ENCODE measurements at places on chromosomes 7 and 10.

- DNase-seq: no peak
- no peaks in the 10 kb centered on the region for H3K36me3 ChIP-seq
- H3K27me3 ChIP-seq: no peaks in the 10 kb centered on the region
Measured at GRCh38 chr10:118767297-118768040, 12.7 kb upstream of the CACUL1 start.

DNA sequence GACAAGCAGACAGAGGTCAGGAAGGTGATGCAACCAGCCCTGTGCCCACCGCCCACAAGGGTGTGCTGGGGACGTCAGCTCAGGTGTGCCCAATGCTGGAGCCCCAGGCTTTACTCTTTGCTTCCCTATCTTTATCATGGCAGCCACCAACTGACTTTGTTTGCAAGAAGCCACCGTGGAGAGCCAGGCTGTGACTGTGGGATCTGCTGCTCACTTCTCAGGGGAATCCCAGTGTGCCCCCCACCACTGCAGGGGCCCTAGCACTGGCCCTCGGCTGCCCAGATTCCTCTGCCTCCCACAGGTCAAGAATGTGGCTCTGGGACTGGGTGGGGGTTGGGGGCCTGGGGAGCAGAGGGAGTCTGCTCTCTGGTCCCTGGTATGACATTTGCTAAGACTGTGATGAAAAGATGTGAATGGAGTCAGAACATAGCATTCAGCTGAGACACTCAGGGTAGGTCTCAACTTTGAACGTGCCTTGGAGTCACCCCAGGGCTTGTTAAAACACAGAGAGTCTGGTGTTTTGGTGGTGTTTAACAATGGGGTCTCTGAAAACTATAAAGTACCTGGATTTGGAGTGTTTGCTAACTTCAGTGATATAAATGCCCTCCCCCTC is 47.3 kb downstream of the ARHGAP22 start:
- DNase-seq: no peak
- no peak overlapping the region for H3K27ac ChIP-seq
- H3K27me3 ChIP-seq: no peaks in the 10 kb centered on the region
- H3K4me1 ChIP-seq: no peaks in the 10 kb centered on the region
- H3K36me3 ChIP-seq: no peaks in the 10 kb centered on the region

- no peak for DNase-seq
- no peak overlapping the region for H3K4me3 ChIP-seq
- no peak overlapping the region for H3K27ac ChIP-seq
- H3K36me3 ChIP-seq: no peaks in the 10 kb centered on the region
- H3K4me1 ChIP-seq: no peaks in the 10 kb centered on the region
- no peaks in the 10 kb centered on the region for H3K27me3 ChIP-seq
Measured at GRCh38 chr7:77459311-77459726, 43.2 kb upstream of the GSAP start.

GRCh38 chr7:25386311-25386744 is 158.0 kb upstream of the NPVF start:
- H3K36me3 ChIP-seq: no peaks in the 10 kb centered on the region
- no peak overlapping the region for H3K27ac ChIP-seq
- no peaks in the 10 kb centered on the region for H3K27me3 ChIP-seq
- no peak for DNase-seq

DNA sequence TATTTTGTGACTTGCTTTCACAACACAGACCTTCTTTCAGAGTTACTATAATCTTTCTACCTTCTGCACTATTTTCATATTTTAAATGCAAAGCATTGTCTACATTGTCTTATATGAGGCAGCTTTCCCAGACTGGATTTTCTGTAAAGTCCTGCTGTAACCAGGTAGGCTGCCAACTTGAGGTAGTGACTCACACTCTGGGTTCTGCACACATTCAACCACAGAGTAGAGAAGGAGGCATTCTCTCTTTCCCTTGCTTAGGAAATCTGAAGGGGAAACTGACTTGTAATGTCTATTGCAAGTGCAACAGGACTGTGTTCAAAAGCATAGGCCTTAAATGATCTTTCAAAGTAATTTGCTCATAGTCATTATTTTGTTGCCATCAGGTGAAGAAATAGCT is 461.4 kb downstream of the GRM8 start:
- H3K4me3 ChIP-seq: no peak overlapping the region
- no peaks in the 10 kb centered on the region for H3K27me3 ChIP-seq
- DNase-seq: no peak
- no peaks in the 10 kb centered on the region for H3K4me1 ChIP-seq
- no peaks in the 10 kb centered on the region for H3K36me3 ChIP-seq

DNA sequence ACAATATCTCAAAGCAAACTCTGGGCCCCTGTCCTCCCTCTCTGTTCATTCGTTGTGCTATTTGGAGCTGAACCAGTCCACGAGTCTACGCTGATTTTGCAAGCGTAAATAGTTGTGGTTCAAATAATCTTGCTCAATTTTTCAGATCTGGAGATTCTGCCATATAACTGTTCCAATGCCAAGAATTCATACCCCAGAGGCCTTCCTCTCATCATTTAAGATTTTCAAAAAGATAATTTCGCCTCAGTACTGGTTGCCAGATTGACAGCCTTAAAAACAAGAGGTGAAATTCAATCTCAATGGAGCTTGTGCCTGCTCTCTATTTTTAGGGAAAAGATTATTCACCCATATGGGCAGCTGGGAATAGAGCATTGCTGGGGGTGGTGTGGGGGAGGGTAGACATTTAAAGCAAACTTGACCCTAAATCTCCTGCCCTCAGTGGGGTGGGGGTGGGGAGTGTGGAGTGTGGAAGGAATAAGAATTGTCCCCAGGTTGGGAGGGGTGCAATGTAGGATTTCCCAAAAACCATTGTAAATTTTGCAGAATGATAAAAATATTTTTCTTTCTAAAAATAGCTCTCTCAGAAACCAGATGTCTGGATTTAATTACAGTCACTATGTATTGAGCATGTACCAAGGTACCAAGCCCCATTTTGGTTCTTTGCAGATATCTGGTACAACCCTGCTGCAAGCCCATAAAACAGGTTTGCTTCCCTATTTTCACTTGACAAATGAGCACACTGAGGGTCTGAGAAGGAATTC is 104.7 kb upstream of the EEPD1 start:
- H3K4me3 ChIP-seq: no peak overlapping the region
- H3K4me1 ChIP-seq: peaks cover 2% of the 10 kb centered on the region
- no peak for DNase-seq
- H3K27ac ChIP-seq: no peak overlapping the region

- DNase-seq: no peak
- peaks cover 94% of the 10 kb centered on the region for H3K27me3 ChIP-seq
- H3K4me3 ChIP-seq: no peak overlapping the region
- no peak overlapping the region for H3K27ac ChIP-seq
- H3K4me1 ChIP-seq: peaks cover 12% of the 10 kb centered on the region
Measured at GRCh38 chr7:157019718-157020451, 9.4 kb upstream of the MNX1 start.

- no peaks in the 10 kb centered on the region for H3K4me1 ChIP-seq
- no peaks in the 10 kb centered on the region for H3K27me3 ChIP-seq
- no peaks in the 10 kb centered on the region for H3K36me3 ChIP-seq
- no peak overlapping the region for H3K4me3 ChIP-seq
- peak; percentile 16 for DNase-seq
- H3K27ac ChIP-seq: no peak overlapping the region
Measured at GRCh38 chr10:125343118-125343925, 183.0 kb upstream of the CTBP2 start.

GRCh38 chr7:41885078-41885477 is 182.2 kb upstream of the INHBA start:
- H3K27ac ChIP-seq: no peak overlapping the region
- no peaks in the 10 kb centered on the region for H3K27me3 ChIP-seq
- no peaks in the 10 kb centered on the region for H3K4me1 ChIP-seq
- no peaks in the 10 kb centered on the region for H3K36me3 ChIP-seq
- DNase-seq: no peak
- H3K4me3 ChIP-seq: no peak overlapping the region

- H3K27me3 ChIP-seq: no peaks in the 10 kb centered on the region
- no peak overlapping the region for H3K27ac ChIP-seq
- DNase-seq: no peak
- H3K4me1 ChIP-seq: no peaks in the 10 kb centered on the region
- H3K36me3 ChIP-seq: no peaks in the 10 kb centered on the region
Measured at GRCh38 chr10:131816157-131816775, 84.5 kb upstream of the PPP2R2D start.

GRCh38 chr10:104150139-104150538 is 28.2 kb downstream of the SFR1 start:
- H3K4me1 ChIP-seq: no peaks in the 10 kb centered on the region
- no peaks in the 10 kb centered on the region for H3K36me3 ChIP-seq
- no peaks in the 10 kb centered on the region for H3K27me3 ChIP-seq

DNA sequence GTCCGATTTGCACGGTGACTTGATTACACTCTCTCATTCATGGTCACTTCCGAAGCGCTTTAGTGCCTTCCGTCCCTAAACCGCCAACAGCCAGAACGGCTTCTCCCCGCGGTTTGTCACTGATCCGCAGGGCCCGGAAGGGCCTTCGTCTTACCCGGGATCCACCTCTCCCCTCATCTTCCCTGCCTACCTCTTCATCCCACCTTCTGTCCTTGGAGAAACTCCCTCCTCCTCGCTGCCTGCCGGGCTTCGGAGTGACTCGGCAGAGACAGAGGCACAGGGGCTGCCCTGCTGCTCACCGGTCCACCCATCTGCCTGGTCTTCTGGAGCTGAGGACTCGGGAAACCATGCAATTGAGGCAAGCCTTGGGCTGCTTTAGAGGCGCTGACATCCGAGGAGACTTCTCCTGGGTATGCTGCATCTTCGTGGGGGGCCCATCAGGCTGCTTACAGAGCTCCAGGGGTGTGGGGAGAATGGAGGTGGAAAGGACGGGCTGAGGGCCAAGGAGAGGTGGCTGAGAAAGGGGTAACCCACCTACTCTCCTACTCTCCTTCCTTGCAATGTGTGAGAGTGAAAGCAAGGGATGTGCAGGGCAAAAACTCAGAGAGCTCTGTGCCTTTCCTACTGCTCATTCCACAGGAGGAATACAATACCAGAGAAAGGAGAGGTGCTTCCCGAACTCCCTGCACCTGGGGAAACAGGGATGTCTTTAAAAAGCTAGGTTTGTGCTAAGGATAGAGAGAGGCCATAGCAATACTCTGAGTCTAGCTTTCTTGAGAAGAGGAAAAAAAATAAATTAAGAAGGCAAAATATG is 1.0 kb upstream of the HOXA11 start:
- no peak for DNase-seq
- H3K36me3 ChIP-seq: no peaks in the 10 kb centered on the region
- H3K4me3 ChIP-seq: no peak overlapping the region

DNA sequence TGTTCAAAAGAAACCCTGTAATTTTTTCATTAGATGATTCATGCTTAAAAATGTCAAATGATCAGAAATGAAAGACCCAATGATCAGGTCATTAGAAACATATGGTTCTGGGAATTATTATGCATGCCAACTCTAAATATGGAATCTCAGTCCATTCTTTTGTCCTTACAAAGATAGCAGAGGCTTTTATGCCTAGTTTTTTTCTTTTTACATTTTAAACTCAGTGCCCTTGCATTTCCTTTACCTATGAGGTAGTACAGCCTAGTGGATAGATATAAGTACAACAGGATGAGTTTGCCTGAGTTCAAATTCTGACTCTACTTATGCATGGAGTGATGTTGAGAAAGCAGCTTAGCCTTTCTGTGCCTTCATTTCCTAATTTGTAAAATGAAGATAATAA is 392.9 kb downstream of the SUGCT start:
- H3K27me3 ChIP-seq: no peaks in the 10 kb centered on the region
- no peaks in the 10 kb centered on the region for H3K36me3 ChIP-seq
- no peak overlapping the region for H3K27ac ChIP-seq
- no peak overlapping the region for H3K4me3 ChIP-seq
- DNase-seq: no peak
- H3K4me1 ChIP-seq: no peaks in the 10 kb centered on the region

DNA sequence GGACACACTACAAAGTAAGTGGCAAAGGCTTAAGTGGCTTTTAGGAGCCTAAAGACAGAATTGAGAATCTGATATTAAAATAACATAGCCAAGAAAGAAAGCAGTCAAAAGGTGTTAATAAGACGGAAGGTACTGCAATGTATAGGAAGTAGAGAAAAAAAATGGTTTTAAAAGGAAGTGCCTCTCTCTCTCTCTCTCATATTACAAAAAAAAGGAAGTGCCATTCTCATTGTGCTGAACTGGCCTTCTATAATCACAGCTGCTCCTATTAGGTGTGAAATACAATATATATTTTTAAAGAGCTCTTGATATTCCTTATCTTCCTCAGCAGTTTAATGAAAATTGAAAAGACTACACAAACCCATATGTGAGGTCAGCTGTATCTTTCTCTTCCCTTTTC is 199.4 kb upstream of the NPVF start:
- no peak for DNase-seq

DNA sequence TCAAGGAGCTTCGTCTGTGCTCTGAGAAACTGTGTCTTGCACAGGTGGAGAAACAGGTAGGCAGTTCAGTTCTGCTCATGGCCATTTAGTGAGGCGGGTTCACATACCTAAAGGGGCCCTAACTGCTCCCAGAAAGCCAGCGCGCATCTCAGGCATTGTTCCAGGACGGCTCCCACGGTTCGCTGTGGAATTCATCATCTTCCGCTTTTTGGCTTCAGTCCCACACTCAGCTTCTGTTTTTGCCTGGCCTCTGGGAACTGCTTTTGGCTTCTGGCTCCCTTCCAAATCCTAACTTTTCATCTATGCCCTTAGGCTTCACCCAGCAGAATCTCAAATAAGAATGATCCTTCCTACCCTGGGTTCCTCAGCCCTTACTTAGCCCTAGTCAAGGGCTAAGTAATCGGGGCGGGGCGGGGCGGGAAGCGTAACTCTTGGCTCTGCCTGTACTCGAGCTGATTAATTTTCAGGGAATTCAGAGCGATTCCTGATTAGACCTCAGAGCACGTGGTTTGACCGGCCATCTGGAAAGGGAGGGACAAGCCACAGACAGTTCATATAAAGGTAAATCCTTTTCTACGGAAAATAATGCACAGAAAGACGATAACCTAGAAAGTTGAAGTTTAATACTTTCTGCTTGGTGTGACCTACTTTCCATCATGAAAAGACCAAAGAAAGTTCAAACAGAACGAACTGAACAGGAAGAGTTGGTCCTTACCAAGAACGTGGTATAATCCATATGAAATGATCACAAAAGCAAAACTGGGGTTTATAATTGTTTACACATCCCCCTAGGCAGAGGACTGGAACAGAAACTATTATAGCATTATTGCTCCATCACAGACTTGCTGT is 105.7 kb downstream of the ST8SIA6 start:
- H3K27ac ChIP-seq: no peak overlapping the region
- no peaks in the 10 kb centered on the region for H3K4me1 ChIP-seq
- H3K36me3 ChIP-seq: no peaks in the 10 kb centered on the region
- no peak overlapping the region for H3K4me3 ChIP-seq
- no peaks in the 10 kb centered on the region for H3K27me3 ChIP-seq
- no peak for DNase-seq

- H3K4me3 ChIP-seq: no peak overlapping the region
- H3K27ac ChIP-seq: no peak overlapping the region
- DNase-seq: no peak
- no peaks in the 10 kb centered on the region for H3K27me3 ChIP-seq
Measured at GRCh38 chr7:128777156-128778123, 1.8 kb upstream of the OPN1SW start.

Data from iPS DF 6.9 (cell line).